Activated CD4-positive, CD25-positive, alpha-beta regulatory T cell (primary cell): ENCODE measurements at places on chromosomes 16 and 17.

DNA sequence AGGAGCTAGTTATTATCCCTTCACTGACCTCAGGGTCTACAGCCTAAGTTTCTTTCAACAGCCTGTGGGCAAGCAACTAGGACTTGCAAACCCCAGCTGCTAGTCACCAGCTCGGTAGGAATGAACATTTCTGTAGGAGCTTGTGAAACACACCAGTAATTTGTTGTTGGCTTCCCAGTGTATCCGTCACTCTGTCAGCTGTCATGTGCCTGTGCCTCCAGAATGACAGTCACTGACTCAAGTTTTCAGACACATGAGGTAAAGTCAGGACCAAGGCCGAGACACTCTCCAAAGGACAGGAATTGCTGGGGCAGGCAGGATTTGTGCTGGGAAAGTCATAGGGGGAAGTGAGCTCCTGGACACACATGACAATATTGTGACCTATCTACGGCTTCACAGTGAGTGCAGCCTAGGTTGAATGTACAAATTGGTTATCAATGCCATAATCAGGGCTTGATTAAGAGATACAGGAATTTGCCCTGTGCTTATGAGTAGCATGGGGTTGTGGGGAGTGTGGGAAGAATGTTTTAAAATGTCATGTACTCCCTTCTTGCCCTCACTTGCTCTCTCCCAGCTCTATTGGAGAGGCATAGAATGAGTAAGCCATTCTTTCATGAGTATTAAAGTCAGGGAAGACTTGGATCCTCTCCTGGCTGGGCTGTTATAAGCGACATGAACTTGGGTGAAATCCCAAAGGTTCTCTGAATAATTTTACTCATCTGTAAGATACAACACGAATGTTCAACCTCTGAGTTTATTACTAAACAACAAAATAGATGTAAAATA is 391.4 kb downstream of the UTP18 start:
- DNase-seq, result no peak

DNA sequence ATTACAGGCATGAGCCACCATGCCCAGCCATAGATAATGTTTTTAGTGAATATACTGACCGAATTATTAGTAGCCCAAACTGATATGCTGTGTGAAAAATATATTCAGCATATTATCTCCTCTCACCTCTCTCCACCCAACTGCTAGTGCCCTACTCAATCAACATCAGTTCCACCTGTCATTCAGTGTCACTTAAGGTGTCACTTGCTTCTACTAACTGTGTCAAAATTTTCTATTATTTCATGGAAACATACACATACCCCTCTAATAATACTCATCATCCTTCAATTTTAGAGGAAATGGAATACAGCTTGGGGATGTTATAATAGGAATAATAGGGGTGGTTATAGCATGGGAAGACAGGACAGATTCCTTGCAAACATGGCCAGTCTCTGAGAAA is 12.6 kb downstream of the EFCAB3 start:
- DNase-seq, result no peak

GRCh38 chr16:49283376-49284049 is 1.9 kb upstream of the CBLN1 start:
- DNase-seq, result no peak

- DNase-seq, result no peak
Observed at GRCh38 chr17:68248199-68248825, 469 bp downstream of the AMZ2 start.

DNA sequence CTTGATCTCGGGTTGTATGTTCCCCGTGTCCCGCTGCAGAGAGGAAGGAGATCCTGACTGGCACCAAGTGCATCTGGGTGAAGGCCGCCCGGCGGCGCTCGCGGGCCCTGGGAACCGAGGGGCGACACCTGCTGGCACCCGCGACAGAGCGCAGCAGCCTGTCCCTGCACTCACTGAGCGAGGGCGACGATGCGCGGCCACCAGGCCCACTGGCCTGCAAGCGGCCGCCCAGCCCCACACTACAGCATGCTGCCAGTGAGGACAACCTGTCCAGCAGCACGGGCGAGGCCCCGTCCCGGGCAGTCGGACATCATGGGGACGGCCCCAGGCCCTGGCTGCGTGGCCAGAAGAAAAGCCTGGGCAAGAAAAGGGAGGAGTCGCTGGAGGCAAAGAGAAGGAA is 7.5 kb downstream of the BTBD17 start:
- DNase-seq, result no peak

DNA sequence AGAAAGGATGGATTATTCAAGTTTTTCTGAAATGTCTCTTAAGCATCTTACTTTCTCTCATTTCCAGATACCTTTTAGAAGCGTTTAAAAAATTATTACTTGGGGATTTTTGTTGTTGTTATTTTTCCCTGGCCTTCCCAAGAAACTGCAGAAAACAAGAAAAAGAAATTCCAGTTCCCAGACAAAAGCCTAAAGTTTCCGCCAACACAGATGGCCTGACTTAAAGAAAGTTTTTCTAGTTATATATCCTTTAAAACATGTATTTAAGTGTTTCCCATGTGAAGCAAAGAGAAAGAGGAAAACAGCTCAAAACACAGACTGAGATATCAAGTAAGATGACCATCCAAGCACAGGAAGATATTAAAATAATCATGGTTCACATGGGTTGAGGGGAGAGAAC is 401.7 kb upstream of the MAF start:
- no peak for DNase-seq

GRCh38 chr17:8839410-8839935 is 28.0 kb downstream of the PIK3R6 start:
- no peak for DNase-seq

GRCh38 chr16:17354685-17355084 is 116.1 kb downstream of the XYLT1 start:
- DNase-seq, result no peak

- DNase-seq, result no peak
Observed at GRCh38 chr17:82358465-82359350, at the start of gene TEX19. Gene TEX19, plus strand, starts transcription at chr17:82359247. Its CDS starts 2,904 bp downstream, at chr17:82362151.

GRCh38 chr17:61444831-61445230 is 7.4 kb upstream of the TBX4 start:
- DNase-seq, result no peak

DNA sequence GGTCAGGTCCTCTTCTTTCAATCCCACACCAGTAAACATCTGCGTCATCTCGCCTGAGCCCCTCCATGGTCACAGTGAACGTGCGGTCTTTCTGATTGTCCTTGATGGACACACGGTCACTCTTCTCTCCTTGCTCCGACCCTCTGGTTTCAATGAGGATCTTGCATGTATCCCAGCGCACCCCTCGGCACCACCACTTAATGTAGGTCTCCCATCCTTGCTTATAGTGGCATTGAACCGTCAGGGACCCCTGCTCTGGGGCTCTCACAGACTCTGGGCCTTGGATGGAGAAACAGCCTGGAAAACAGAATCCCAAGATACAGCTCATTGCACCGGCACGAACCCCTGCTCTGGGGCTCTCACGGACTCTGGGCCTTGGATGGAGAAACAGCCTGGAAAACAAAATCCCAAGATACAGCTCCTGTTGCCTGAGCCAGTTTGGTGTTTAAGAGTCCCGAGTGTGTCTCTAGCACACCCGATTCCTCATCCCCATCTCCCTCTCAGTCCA is 5.4 kb downstream of the CD300LB start:
- DNase-seq, result no peak

- no peak for DNase-seq
Observed at GRCh38 chr16:15594711-15595320, 48.1 kb downstream of the MARF1 start.

- DNase-seq, result no peak
Observed at GRCh38 chr17:57678393-57678792, 66.7 kb downstream of the CCDC182 start.

GRCh38 chr17:58583486-58583885 is 69.0 kb upstream of the MTMR4 start:
- DNase-seq, result no peak

DNA sequence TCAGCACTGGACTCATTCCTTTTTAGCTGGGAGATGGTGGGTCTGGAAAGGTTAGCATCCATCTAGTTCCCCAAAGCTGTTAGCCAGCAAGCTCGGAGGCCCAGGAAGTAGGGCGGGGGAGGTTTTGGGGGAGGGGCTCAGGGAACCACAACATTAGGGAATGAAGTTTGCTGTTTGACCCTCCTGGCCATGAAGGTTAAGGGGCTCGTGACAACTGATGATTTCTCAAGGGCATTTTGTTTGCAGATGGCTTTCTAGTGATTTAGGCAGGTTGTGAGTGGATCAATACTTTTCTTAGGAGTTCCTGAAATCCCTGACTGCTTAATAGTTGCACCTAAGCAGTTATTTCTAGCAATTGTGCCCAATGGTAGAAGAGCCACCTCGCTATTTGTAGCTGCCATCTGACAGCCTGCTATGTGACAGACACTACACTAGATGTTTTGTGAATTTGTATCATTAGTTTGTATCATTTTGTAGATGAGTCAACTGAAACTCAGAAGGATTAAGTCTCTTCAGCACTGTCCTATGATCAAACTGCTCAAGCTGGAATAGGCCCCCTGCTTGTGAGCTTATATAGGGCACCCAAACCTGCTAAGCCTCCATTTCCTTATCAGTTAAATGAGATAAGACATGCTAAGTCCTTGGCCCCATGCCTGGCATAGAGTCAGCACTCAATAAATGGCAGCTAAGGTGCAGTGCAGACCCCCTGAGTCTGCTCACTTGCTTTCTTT is 146.4 kb downstream of the IRX3 start:
- DNase-seq, result no peak

- DNase-seq, result no peak
Observed at GRCh38 chr17:5225668-5226457, 8.8 kb downstream of the SCIMP start.

GRCh38 chr16:593406-593805 is 3.5 kb downstream of the RAB40C start:
- no peak for DNase-seq

DNA sequence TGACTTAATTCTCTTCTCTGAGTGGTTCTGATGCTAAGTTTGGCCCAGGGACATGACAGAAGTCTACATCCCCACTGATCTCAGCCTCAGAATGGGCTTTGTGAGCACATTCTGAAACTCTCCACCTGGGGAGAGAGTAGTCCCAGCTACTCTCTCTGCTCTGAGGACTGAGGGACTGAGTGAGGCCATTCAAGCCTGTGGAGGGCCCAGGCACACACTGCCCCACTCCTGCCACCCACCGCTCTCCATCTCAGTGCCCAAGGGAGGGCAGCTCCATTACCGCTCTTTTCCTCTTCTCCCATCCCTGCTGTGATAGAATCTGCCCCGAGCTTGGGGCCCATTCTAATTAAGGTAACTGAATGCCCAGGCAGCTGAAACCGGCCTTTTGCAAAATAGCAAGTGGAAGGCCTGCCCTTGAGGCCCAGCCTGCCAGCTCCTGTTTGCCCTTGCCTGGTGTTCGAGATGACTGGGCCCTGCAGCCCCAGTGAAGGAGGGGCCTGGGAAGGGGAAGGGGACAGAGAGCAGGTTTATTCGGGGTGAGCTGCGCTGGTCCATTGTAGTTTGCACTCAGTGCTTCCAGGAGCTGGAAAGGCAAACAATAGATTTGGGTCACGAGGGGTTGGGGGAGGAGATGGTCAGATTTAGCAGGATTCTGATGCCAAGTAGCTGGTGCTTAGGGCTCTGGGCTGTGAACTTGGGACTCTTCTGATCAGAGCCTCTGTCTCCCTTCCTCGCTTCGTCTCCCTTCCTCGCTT is 76.2 kb downstream of the RAB11FIP4 start:
- DNase-seq, result no peak

- no peak for DNase-seq
Observed at GRCh38 chr17:56887552-56888467, 26.0 kb downstream of the TRIM25 start.

- DNase-seq, result no peak
Observed at GRCh38 chr17:3970668-3971067, 6.4 kb upstream of the ATP2A3 start.

DNA sequence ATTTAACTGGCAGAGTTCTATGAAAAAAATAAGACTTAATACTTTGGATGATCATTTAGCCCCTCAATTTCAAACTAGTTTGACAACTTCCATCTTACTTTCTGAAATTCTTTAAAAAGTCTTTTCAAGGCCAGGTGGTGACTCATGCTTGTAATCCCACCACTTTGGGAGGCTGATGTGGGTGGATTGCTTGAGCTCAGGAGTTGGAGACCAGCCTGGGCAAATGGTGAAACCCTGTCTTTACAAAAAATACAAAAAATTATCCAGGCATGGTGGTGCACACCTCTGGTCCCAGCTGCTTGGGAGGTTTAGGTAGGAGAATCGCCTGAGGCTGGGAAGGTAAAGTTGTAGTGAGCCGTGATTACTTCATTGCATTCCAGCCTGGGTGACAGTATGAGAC is 154.4 kb downstream of the TANC2 start:
- DNase-seq, result no peak

DNA sequence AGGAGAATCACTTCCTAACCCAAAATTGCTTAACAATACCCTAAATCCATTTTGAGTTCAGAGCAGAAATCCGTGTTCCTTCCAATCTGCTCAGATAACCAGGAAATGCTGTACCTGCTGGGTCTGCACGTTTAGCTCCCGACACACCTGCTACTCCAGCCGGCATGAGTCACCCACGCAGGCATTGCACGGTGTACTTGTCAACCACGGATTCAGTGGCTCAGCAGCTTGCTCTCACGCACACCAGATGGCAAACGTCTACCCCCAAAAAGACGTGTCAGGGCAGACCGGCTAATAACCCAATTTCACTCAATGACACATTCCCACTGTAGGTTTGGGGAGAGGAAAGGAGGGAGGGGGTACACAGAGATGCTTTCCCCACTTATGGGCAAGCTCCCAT is 468.1 kb downstream of the SOX9 start:
- no peak for DNase-seq

DNA sequence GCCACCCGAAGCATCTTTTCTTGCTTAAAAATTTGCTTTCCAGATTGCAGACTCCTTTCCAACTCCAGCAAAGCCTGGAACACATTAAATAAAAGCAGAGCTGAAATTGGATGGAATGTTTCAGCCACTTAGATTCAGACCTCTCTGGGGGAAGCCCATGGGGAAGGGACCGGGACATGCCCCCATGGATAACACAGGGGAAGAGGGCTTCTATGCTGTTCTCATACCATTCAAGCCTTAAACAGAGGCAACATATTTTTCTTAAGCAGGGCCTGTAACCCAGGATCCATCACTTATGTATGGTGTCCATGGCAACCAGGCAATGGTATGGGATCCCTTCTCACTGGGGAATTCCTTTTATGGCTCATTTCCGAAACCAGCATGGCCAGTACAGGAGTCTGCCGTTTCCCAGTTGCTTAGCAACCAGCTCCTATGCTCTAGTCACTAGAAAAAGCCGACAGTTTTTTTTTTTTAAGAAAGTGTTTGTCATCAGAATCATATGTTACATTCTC is 62.0 kb upstream of the MARCHF10 start:
- no peak for DNase-seq

DNA sequence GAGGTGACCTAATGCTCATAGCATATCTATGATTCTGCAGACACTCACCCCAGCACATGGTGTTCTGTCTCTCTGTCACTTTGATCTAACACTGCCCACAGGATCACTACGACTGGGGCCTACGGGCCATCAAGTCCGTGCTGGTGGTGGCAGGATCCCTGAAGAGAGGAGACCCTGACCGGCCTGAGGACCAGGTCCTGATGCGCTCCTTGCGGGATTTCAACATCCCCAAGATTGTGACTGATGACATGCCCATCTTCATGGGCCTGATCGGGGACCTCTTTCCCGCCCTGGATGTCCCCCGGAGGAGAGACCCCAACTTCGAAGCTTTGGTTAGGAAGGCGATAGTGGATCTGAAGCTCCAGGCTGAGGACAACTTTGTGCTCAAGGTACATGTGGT is 146.4 kb downstream of the DNAH9 start:
- no peak for DNase-seq
